ENCODE measurements at places on chromosomes 5 and 9.

- DNase-seq: no peak
These were observed 221.9 kb downstream of the IRX2 start for GRCh38 chr5:2529371-2530092.

GRCh38 chr5:154202379-154203260, 12.1 kb downstream of the GALNT10 start:
- no peak for DNase-seq

- no peak for DNase-seq
These were observed 4.3 kb downstream of the PRRC2B start for GRCh38 chr9:131398204-131398603.

DNA sequence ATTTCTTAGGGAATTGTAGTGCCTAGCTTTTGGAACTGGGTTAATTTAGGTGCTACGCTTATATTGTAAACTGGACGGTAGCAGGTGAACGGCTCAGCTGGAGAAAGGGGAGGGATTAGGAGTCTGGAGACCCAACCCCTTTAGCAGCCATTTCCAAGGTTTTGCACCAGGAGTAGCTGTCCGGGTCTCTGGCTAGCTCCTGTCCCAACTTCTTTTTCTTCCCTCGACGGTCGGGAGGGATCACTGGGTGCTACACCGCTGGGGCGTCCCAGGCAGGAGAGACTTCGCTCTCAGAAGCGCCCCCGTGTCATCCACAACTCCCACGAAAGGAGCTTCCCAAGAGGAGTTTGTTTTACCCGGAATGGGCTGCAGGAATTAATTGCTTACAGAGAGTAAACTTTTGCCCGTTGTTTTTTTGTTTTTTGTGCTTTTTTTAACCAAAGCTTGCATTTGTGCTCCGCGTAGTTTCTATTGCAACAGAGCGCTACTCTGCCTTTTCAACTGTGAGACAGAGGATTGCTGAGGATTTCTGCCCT, 1640.9 kb upstream of the C9orf72 start:
- no peak for DNase-seq

DNA sequence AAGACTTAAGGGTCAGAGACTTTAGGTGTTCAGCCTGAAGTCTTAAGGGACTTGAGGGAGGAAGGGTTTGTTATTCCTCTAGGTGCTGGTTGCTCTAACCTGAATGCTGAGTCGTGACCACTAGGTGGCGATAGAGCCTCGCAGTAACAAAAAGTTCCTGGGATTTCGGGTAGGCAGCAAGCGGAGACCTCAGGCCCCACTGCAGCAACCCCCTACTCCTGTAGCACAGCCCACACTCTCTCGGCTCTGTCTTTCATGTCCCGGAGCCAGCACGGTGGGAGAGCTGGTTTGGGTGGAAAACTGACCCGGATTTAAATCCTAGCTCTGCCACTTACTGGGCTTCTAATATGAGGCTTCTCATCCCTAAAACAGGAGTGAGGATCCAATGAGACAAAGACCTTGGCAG, 100.3 kb upstream of the PANK3 start:
- no peak for DNase-seq
